ENCODE measurements at places on chromosomes 3 and 15.

- DNase-seq, result no peak
These were observed 111.7 kb upstream of the KLF13 start for GRCh38 chr15:31214864-31215489.

GRCh38 chr3:150759319-150759718 is 3.6 kb downstream of the SIAH2 start:
- DNase-seq, result no peak

- DNase-seq, result no peak
These were observed 34.5 kb upstream of the ERC2 start for GRCh38 chr3:56502738-56503137.

GRCh38 chr15:75884041-75884440 is 19.6 kb upstream of the FBXO22 start:
- no peak for DNase-seq

- no peak for DNase-seq
These were observed 52.8 kb upstream of the SLC9A9 start for GRCh38 chr3:143901105-143901504.

GRCh38 chr15:39695793-39696192 is 86.8 kb downstream of the FSIP1 start:
- DNase-seq, result no peak

GRCh38 chr3:11140030-11140712 is 14.1 kb upstream of the HRH1 start:
- DNase-seq, result no peak

- DNase-seq, result peak; percentile 70
These were observed 105.7 kb downstream of the AKAP13 start for GRCh38 chr15:85485956-85486567.

DNA sequence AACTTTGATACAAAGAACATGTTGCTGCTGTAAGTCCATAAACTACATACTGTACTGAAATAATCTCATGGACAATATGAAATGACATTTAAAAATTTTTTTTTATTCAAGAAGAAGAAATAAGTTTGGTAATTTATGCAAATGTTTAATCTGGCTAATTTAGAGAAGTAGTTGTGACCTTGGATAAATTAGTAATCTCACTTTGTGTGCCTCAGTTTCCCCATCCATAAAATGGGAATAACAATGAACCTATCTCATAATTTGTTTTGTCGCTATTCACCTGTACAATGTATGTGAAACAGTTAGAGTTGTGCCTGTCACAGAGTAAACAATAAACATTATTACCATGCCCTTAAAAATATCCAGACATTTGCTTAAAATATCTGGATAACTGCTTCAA is 15.3 kb upstream of the DPH6 start:
- DNase-seq, result no peak

DNA sequence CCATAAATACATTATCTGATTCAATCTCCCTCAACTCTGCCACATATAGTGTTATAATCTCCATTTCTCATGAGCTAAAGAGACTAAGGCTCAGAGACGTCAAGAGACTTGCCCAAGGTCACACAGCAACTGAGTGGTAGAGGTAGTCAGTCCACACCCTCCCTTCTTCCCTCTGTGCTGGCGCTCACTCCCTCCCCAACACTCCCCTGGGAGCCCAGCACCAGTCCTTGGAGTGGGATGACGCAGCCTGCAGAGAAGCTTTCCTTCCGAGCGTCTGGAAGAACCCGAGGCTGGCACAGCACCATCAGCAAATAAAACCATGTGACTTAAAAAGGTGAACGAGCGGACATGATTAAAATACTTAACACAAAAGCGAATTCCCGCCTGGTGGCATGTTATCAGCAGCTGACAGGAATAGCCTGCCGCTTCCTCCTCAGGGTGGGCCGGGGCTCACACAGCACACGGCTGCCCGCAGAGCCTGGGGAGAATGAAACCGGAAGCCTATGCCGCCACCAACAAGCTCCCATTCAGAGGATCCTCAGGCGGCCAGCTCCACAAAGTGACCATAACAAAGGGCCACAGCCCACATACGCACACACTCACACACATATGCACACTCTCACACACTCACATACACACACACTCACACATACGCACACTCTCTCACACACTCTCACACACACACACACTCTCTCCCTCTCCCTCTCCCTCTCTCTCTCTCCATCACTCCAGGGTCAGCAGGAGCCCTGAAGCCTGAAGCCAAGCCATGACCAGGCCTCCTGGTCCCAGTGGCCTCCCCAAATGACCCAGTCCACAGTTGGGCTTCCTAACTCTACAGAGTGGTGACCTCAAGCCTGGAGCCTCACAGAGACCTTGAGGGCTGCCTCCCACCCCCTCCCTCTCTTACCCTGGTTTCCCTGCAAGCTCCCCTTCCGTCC is 120.5 kb downstream of the XXYLT1 start:
- DNase-seq, result no peak

- DNase-seq, result no peak
These were observed 98.4 kb downstream of the NAALADL2 start for GRCh38 chr3:174957551-174958001.

DNA sequence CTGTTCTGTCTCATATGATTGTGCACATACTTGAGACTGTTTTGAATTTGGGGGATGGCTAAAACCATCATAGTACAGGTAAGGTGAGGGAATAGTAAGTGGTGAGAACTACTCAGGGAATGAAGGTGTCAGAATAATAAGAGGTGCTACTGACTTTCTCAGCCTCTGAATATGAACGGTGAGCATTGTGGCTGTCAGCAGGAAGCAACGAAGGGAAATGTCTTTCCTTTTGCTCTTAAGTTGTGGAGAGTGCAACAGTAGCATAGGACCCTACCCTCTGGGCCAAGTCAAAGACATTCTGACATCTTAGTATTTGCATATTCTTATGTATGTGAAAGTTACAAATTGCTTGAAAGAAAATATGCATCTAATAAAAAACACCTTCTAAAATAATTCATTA is 5.1 kb downstream of the CCR5 start:
- DNase-seq, result no peak

- no peak for DNase-seq
These were observed 23.8 kb downstream of the CXCR6 start for GRCh38 chr3:45966950-45967640.

GRCh38 chr15:41865490-41866055 is 26.9 kb downstream of the PLA2G4B start:
- no peak for DNase-seq

DNA sequence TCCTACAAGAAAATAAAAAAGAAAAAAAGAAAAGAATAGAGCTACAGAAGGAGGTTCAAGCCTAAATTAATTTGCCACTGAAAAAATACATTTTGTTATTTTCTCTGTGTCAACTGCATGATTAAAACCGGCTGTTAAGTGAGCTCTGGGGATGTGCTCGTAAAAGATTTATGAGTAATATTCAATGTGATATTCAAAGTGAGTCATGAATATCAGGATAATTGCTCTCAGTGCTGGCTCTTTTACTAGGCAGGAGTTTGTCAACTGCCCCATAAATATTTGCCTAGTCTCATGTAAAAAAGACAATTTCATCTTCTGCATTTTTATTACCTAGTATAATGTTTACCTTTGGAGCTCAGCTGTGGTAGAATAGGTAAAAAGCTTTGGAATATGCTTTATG is 78.9 kb downstream of the CDIN1 start:
- DNase-seq, result no peak

- DNase-seq, result no peak
These were observed 376.3 kb upstream of the ARHGEF26 start for GRCh38 chr3:153744889-153745288.

DNA sequence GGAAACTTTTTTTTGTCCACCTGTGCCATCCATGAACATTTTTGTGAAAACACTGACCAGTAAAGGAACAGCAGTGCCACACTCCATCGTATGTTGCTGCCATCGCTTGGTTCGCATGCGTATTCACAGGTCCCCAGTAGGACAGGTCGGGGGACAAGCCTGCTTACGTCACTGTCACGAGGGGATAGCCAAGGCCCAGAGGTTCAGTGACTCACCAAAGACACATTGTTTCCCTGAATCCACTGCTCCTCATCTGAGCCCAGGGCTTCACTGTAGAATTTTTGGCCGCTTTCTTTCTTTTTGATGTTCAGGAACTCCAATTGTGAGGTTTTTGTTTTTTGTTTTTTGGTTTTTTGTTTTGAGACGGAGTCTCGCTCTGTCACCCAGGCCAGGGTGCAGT is 5.9 kb downstream of the ADPRH start:
- DNase-seq, result no peak

- no peak for DNase-seq
These were observed 882 bp downstream of the JMJD7 start for GRCh38 chr15:41828807-41829141.

DNA sequence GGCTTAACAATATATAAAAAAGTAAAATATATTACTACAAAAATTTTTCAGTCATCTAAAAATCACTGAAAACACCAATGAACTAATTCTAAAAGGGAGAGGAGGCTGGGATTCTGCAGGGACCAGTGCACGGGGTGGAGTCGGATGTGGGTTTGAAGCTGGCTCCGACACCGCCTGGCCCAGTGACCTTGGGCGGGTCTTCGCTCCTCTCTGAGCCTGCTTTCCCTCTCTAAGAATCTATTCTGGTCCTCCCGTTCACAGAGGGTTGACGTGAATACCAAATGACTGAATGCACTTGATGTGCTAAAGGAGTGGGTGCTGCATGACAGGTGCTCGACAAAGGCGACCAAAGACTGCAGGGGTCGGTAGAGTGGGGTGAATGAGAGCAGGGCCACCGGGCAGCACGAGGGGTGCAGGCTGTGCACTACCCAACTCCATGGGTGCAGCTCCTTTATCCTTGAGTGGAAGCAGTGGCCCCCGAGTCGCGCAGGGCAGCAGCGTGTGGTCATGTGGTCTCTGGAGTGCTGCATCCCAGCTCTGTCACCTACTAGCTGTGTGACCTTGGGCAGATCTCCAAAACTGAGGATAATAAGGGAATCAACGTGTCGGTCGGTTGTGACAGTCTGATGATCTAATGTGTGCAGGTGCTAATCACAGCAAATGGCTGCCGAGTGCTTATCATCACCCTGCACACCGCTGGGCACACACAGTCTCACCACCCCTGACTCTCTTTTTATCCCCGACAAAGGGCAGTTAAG is 8.6 kb upstream of the IQSEC1 start:
- DNase-seq, result no peak

DNA sequence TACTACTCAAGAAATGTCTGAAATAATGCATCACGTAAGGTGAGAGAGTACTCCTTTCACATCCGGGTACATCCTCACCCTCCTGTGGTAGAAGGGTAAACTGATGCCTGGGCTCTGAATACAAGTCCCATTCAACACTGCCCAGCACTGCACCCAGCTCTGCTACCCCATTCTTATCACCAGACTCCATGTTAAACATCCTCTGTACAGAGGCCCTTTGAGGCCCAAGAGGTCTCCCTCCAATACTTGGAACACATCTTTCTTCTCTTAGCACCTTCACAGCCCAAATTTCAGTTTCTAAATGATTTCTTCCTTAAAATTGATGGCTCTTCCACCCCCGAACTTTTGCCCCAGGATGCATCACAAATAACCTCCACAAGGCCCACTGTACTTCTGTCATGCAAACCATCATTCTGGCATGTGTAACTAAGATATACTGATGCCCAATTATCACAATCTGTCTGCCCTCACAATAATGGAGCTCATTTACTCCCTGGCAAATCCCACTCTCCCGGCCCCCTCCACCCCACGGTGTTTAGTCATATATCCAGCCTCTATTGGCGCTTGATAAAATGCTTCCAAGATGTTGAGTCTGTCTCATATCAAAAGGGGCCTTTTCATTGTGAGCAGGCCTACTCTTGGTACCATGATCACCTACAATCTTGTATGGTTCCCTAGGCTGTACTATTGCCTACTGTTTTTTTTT is 12.6 kb upstream of the GPX1 start:
- DNase-seq, result no peak

- DNase-seq, result no peak
These were observed 211.0 kb upstream of the DPPA4 start for GRCh38 chr3:109548192-109548938.

DNA sequence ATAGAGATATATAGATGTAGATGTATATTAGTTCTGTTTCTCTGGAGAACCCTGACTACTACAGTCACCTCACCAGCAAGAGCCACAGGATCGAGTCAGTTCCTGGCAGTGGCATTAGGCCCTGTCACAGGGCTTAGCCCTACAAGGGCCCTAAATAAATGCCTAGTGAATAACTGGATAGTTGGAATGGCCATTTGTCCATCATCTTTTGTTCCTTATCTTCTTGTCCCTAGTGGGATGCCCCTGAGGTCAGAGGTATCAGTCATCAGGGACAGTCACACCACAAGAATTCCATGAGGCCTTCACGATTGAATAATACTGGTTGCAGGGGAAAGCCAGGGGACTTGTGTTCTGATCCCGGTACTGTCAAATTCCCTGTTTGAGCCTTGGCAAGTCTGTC is 204.9 kb upstream of the PPP2R3A start:
- no peak for DNase-seq

DNA sequence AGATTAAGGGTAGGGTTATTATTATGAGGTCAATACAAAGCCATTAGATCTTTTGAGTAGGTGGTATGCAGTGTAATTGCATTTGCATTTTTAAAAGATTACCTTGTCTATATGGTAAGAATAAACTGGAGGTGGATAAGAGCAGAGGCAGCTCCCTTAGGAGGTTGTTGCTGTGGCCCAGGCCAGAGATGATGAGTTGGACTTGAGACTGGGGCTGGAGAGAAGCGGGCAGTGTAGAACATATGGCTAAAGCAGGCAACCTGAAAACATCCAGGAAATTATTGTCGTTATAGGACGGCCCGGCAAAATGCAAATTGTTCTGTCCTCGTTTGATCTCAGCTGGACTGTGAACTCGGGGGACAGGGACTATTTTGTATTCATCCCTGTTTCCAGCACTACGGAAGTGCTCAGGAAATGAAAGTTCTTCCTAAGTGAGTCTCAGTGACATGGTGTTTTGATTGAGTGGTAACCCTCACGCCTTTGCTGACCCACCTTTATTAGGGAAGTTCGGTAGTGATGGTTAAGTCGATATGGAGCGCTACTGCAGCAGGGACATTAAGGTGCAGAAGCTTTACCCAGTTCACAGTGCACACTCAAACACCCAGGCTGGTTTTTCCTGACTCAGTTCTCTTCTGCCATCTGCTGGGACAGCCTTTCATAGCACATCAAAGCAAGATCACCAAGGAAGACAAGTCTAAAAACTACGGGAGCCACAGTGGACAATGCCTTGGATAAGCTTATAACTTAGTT is 27.2 kb upstream of the VPS33B start:
- DNase-seq, result peak; percentile 73

DNA sequence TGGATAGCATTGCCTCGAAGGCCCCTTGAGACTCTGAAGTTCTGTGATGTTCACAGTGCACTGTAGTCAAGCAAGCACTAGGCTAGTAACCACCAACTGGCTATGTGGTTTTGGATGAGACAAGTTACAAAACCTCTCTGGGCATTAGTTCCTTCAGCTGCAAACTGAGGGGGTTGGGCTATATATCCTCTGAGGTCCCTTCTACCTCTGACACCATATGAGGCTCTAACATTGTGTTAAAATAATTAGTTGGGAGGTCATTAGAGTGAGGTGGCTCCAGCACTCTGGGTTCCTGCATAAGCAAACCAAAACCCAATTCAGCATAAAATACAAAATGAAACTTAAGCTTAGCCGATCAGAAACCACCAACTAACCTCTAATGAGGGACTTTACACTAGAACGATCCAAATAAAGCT is 209.5 kb upstream of the LRRN1 start:
- DNase-seq, result no peak

All from HuH-7.5 (cell line).